Stimulated activated CD4-positive, alpha-beta T cell treated with anti-CD3 and anti-CD28 coated beads, TNF-alpha, amount 100 ng/mL, for 24 hours (primary cell): ENCODE measurements at places on chromosomes 7 and 10.

DNA sequence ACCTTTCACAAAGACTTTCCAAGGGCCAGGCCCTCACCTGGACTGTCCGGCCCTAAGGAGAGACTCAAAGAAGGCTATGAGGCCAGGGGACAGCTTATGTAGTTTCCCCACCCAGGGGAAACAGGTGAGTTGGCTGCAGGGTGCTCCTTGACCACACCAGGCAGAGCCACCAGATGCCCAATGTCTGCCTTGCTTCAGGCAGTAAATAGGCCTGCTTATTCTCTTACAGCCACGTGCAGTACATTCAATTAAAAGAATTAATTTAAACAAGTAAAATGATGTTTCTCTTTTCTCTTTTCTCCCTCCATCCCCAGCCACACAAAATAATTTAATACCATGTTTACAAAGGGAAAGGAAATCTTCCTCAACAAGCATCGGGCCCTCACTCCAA is 66.6 kb upstream of the ABLIM1 start:
- no peak for DNase-seq

GRCh38 chr10:96664563-96664962 is 55.8 kb downstream of the PIK3AP1 start:
- DNase-seq, result no peak

DNA sequence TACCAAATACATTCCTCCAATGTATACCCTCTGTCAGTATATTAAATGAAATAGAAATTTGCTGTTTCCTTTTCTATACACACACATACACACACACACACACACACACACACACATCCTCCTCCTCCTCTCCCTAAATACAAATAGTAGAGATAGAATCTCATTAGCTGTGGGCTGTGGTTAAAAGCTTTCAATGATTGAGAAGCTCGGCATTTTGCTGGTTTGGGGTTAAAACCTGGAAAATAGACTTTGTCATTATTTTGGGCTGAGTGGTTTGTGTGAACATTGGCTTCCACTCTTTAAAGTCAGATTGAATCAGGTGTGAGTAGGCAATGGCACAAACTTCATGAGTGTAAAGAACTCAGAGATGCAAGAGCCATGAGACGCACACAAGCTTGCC is 596.0 kb downstream of the XPNPEP1 start:
- no peak for DNase-seq

GRCh38 chr7:148584154-148584827 is 6.3 kb upstream of the C7orf33 start:
- DNase-seq, result no peak

DNA sequence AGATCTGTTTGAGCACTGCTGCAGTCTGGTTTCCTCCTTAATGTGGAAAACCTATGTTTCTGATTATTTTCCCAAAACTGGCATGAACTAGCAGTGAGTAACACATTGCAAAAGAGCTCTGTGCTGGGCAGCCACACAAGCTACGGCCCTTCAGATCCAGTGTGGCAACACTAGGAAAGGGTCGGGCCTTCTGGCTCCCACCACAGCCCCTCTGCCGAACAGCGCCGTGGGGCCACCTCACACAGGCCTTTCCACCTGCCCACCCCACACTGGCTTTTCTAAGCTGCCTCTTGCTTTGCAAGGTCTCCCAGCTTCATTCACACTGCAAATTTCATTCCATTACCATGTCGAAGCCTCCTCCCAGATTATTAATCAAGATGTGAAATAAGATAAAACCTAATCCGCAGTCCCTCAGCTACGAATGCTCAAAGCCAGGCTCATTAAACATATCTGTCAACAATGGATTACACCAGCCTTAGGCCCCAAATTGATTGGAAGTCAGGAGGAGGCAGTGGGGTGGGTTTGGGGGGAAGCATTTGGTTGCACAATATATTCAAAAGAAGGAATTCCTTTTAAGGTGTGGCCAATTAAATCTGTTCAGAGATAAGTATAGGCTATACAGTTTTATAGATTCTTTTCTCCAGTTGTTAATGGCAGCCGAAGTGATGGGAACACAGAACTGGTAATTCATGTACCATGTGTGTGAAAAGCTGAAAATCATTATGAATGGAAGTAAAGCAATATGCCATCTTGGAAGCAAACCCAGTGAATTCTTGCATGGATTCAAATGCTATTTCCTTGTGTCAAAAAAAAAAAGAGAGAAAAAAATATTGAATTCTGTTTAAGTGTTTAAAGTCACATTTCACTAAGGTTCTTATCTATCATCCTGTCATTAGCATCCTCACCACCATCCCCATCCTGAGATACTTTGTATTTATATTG is 223.7 kb downstream of the MTERF1 start:
- no peak for DNase-seq

- no peak for DNase-seq
Observed at GRCh38 chr10:69232252-69232651, 12.1 kb downstream of the HKDC1 start.

GRCh38 chr7:134798155-134798554 is 18.7 kb downstream of the CALD1 start:
- DNase-seq, result no peak

GRCh38 chr7:130421684-130422083 is 19.1 kb downstream of the CEP41 start:
- no peak for DNase-seq

- no peak for DNase-seq
Observed at GRCh38 chr10:112213098-112213823, 29.7 kb upstream of the GPAM start.

GRCh38 chr10:13206546-13207443 is 27.4 kb downstream of the UCMA start:
- DNase-seq, result no peak

GRCh38 chr7:41437257-41438196 is 265.4 kb downstream of the INHBA start:
- no peak for DNase-seq

GRCh38 chr10:43674553-43675210 is 26.0 kb upstream of the ZNF32 start:
- no peak for DNase-seq

DNA sequence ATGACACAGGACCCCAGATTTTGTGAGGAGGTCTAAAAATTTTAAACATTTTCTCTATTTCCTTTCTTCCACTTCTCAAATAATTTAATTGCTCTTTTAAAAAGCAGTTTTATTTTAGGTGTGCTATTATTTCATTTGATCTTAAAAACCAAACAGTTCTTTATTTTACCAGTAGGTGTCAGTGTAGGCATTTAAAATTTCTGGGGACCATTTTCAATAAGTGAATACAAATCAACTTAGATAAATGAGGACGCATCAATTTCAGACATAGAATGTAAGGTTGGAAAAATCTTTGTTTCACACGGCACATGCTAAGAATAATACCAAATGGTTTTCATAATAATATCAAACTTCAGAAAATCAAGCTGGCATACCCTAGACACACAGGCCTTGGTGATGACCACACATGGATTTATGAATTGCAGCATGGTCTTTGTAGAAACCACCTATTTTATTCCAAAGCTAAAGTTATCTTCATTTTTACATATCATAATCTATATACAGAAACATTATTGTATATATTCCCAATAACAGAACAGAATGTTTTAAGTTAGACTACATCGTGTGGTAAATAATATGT is 127.6 kb upstream of the SLC26A5 start:
- no peak for DNase-seq

DNA sequence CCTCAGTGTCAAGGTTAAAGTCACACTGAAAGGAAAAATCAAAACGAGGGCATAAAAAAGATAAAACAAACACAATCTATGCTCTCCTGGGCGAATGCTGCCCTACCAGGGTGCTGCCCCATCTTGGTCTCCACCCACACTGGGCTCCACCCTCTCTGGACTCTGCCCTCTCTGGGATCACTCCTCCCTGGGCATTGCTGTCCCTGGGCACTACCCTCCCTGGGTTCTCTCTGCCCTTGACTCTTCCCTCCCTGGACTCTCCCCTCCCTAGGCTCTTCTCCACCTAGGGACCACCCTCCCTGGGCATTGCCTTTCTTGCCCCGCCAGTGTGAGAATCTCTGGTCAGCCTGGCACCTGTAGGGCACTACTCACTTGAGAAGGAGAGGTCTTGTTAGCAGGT is 8.6 kb downstream of the GDF2 start:
- DNase-seq, result no peak

DNA sequence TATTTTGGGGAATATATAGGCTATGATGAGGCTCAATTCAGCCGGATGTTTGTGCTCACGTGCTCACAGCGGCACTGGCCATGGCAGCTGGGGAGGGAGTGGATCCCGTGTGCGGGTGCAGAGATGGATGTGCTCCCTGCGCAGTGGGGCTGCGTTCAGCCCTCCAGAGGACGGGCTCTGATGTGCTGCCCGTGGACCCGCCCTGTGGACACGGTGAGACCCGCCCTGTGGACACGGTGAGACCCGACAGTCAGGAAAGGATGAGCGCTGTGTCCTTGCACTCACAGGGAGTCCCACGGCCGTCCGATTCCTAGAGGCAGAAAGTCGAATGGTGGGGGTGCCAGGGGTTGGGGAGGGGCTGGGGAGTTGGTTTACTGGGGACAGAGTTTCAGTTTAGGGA is 89.0 kb downstream of the DNAJB6 start:
- no peak for DNase-seq

GRCh38 chr7:46897381-46897780 is 684.5 kb downstream of the TNS3 start:
- no peak for DNase-seq

GRCh38 chr7:135942614-135943013 is 34.5 kb downstream of the MTPN start:
- no peak for DNase-seq

DNA sequence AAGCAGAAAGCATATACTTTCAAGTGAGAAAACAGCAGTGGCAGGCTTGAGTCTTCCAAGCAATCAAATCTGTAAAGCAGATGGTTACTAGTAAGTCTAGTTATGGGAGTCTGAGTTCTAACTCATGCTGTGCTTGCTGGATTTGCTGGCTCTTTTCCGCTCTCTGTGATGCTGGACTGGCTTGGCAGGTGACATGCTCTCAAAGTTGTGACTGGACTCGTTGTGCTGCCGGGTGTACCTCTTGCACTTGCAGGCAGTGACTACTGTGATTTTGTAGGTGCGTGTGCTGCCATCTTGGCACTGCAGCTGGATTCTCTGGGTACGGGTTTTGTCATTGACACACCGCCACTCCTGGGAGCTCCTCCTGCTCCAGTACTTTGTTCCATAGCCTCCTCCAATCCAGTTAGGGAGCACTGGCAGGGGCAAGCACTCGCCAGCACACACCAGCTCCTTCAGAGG is 3.1 kb downstream of the SOSTDC1 start:
- no peak for DNase-seq

GRCh38 chr7:101302641-101303101 is 18.9 kb downstream of the IFT22 start:
- DNase-seq, result no peak

DNA sequence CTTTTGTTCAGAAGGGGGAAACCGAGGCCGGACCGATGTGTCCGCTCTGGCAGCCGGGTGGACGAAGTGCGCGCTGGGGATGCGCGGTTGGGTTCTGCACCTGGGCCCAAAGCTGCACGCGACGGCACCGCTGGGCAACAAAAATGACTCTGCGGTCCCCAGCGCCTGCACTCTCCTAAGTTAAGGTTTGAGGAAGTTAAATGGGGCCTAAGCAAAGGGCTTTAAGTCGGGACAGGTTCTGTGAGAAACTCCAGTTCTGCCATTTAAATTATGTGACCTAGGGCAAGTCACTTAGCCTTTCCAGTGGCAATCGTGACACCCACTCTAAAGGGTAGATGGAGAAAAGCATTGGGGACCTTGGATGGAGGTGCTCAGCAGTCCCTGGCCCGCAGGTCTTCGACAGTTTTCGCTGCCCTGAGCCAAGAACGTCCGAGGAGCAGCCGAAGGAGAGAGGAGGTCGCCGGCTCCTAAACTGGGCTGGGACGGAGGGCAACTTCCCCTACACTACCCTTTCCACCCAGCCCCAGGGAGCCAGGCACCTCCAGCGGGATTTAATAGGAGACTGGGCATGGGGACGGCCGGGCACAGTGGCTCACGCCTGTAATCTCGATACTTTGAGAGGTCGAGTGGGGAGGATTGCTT is 534 bp upstream of the ACBD5 start:
- no peak for DNase-seq

DNA sequence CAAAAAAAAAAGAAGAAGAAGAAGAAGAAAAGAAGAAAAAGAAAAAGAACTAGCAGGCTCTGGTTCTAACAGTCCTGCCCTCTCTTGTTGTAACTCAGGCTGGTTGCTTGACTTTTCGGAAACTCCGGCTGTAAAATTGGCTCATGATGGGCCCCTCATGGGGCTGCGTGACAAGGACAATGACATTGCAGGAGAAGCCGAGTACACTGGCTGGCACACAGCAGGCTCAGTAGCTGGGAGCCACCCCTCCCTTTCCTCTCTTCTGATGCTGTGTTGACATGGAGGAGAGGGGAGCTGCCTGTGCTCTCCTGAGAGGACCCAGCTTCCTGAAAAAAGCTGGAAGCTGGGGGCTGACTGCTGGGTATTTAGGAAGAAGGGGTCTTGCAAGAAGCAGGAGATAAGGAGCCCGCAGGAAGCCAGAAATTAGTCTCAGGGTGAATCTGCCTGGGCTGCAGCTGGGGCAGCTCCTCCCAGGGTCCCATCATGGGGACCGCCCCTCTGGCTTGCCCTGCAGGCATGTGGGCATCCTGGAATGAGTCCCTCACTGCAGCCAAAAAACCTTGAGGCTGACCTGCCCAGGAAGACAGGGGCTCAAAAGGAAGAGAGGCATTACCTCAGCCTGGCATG is 14.6 kb upstream of the GPR26 start:
- no peak for DNase-seq

DNA sequence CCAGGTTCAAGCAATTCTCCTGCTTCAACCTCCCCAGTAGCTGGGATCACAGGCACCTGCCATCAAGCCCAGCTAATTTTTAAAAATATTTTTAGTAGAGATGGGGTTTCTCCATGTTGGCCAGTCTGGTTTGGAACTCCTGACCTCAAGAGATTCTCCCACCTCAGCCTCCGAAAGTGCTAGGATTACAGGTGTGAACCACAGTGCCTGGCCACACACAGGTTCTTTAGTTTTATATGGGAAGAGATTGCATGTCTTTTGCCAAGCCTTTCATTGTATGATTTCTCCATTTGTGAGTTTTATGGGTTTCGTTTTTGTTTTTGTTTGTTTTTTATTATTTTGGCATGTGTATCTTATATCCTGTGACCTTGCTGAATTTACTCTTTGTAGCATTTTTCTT is 40.9 kb downstream of the C1GALT1 start:
- DNase-seq, result no peak

GRCh38 chr10:114811862-114812261 is 9.7 kb upstream of the FHIP2A start:
- no peak for DNase-seq

DNA sequence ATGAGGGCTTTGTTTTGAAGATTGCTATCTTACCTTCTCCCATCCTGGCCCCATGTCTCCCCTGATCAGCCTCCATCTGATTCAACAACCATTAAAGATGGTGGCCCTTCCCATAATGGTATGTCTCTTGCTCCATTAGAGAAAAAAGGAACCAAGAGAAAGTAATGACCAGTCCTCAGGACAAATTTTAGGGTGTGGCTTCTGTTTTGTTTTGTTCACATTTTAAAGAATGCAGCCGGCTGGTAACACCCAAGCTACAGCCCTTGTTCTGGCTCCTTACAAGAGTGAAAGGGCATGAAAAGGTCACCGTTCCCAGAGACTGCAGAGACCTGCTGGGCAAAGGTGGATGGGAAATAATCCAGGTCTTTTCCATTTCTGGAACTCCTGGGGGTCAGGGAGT is 287.9 kb upstream of the NEBL start:
- DNase-seq, result no peak
